ENCODE measurements at places on chromosomes 1 and 21.

DNA sequence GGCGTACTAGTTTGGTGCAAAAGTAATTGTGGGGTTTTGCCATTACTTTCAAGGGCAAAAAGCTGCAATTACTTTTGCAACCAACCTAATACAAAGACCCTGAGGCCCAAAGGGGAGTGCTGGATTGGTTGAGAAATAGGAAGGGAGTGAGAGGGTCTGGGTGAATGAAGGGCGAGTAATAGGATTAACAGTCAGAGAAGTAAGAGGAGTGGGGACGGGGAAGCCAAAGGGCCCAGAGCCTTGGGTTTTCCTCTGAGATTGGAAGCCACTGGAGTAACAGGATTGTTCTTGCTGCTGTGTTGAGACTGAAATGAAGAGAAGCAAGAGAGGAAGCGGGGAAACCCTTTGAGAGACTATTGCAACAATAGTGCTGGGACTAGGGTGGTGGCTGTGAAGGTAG, 19.0 kb upstream of the PRELP start:
- no peak for DNase-seq

DNA sequence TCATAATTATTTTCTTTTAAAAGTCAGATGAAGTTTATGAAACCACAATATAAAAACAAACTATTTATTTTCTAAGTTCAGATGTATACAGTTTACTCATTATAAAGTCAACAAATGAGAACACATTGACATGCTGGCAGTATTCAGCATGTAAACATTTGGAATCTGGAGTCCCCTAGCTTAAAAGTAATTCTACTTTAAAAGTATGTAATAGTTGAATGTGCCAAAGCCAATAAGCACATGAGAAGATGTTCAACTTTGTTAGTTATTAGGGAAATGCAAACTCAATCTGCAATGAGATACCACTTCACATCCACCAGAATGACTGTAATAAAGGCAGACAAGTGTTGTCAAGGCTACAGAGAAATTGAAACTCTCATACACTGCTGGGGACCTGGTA, 96.6 kb downstream of the RYR2 start:
- DNase-seq: no peak

DNA sequence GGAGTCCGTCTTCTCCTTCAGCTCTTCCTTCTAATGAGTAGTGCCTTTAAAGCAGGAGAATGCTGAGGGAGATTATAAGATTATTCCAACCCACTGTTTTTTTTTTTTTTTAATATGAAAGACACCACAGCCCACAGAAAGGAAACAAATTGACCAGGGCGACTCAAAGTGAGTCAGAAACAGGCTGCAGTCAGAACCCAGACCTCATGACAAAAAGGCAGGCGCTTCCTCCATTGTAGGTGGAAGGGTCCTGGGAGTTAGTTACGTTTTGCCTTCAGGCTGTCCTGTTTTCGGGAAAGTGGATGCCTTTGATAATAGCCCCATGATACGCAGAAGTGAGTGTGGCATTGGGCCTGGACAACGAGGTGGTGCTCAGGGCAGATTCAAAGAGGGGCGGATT, 21.0 kb downstream of the PLXNA2 start:
- DNase-seq: no peak

- no peak for DNase-seq
Observed at GRCh38 chr1:36715797-36716196, 233.1 kb upstream of the CSF3R start.

GRCh38 chr1:81802707-81803430, 2.1 kb downstream of the ADGRL2 start:
- DNase-seq: no peak

DNA sequence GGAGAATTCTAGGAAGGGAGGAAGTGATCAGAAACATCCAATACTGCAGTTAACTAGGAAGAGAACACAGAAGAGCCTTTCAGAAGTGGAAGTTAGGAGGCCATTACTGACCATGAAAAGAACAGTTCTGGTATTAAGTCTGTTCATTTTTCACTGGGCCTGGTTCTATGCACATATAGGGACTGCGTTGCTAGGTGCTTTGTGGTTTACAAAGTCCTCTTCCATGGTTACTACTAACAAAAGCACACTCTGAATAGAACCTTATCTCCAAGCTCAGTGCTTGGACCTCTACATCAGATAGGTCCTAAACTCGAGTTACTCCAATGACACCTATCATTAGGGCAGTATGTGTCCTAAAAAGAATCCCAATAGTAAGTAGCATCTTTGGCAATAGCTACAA, 75.4 kb downstream of the RPAP2 start:
- no peak for DNase-seq

DNA sequence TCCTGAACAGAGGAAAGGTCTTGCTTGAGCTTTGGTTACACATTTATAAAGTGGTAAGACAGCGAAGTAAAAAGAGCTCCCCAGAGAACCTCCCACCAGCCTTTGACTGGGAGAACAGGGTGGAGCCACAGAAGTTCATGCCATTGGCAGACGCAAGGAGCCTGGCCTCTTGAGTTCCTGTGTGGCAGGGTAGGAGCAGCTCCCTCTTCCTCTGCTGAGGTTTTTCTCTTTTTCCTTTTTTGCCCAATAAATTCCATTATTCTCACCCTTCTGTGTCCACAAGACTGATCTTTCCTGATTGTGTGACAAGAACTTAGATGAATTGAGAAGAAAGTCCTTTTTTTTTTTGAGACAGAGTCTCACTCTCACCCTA, 4.3 kb downstream of the THEM4 start:
- DNase-seq: peak; percentile 51

DNA sequence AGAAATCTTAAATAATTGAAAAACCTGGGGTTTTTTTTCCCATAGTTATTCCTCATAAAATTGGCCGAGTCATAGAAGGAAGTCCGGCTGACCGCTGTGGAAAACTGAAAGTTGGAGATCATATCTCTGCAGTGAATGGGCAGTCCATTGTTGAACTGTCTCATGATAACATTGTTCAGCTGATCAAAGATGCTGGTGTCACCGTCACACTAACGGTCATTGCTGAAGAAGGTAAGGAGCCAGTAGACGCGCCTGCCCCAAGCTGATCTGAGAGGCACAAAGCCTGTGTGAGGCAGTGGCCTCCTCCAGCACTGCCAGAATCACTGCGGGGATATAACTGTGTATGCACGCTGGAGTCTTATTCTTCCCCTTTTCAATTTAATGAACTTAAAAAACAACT, 100.3 kb downstream of the PHTF1 start:
- no peak for DNase-seq

- DNase-seq: no peak
Observed at GRCh38 chr21:43632373-43632905, 26.8 kb downstream of the HSF2BP start.

DNA sequence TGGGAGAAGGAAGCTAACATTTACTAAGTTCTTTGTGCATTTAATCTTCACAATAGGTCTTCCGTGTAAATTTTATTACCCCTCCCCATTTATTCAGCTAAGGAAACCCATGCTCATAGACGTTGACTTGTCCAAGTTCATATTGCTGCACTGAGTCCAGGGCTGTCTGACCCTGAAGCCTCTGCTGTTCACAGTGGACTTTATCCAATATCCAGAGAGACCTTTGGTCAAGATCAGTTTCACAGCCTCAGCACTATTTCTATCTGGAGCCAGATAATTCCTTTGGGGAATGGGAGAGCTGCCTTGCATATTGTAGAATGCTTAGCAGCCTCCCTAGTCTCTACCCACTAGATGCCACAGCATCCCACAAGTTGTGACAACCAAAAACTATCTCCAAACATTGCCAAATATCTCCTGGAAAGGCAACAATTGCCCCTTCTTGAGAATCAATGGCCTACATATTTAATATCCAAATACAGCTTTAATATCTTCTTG, 26.4 kb downstream of the ILDR2 start:
- DNase-seq: no peak

DNA sequence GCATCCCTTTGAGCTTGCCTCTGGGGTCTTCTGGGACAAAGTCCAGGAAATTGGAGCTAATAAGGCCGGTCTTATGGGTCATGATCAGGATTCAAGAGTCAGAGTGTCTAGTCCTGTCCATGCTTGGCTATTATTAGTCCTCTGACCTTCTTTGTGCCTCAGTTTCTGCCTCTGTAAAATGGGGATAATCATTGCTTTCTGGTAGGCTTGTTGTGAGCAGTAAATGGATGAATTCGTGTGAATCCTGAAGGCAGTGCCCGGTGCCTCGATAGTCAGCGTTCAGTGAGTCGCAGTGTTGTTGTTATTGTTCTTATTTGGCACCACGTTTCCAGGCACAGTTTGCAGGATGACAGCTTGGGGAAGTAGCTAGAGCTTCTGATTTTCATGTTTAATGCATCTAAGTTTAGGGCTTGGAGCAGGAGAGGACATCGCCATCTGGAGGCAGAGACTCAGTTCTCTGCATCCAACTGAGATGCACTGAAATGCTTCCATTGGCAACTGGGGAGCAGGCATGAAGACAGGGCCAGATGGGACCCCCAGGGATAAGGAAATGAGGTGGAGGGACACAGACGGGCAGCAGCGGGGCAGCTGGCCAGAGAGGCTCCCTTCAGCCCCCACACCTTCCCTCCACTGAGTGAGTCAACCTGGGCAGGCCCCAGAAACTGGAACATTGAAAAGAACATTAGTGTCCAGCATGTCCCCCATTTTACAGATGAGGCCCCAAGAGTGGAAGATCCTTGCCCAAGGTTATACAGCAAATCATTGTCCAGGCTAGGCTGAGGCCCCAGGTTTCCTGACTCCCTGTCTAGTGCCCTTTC, 160.3 kb downstream of the PTPRU start:
- no peak for DNase-seq

DNA sequence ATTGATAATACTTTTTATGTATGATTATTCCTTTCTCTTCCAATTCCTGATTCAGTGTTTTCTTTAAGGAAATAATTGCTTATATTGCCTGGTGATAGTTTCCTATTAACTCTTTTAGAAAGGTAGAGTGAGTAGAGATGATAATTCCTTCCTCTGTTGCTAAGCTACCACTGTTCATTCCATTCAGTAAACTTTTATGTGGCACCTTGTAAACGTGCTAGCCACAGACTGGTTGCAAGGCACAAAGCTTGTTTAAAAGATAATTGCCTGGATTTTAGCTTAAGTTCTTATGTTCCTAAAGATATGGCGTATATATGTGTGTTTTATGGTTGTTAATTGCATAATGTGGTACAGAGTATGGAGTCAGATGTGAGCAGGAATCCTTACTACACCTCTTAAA, 3.2 kb downstream of the ZFYVE9 start:
- no peak for DNase-seq

DNA sequence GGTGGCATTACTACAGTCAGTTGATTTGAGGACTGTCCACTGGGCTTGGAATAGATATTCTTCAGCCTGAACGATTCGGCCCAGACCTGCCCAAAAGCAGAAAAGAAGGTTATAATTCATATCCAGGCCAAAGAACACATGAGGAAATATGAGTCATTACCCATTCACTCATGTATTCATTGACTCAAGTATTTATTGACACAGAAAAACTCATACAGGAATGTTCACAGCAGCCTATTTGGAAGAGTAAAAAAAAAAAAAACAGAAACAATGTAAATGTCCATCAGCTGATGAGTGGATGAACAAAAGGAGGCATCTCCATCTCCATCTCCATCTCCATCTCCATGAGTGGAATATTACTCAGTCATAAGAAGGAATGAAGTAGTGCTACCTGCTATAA, 15.9 kb downstream of the ZMYND12 start:
- DNase-seq: no peak

GRCh38 chr1:222861062-222861461, 46.2 kb downstream of the DISP1 start:
- DNase-seq: no peak

DNA sequence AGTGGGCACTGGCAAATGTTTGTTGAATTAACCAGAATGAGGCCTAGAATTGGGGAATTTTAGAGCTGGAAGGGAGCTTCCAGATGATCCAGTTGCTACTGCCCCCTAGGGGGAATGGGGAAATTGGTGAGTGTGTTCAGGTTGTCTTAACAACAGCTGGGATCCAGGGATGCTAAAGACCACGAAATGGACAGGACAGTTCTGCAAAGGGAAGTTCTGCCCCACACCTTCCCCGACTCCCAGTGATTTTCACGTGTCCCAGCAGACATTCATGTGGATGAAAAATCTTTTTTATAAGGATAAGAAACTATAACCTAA, 33.9 kb downstream of the TRIM62 start:
- no peak for DNase-seq

DNA sequence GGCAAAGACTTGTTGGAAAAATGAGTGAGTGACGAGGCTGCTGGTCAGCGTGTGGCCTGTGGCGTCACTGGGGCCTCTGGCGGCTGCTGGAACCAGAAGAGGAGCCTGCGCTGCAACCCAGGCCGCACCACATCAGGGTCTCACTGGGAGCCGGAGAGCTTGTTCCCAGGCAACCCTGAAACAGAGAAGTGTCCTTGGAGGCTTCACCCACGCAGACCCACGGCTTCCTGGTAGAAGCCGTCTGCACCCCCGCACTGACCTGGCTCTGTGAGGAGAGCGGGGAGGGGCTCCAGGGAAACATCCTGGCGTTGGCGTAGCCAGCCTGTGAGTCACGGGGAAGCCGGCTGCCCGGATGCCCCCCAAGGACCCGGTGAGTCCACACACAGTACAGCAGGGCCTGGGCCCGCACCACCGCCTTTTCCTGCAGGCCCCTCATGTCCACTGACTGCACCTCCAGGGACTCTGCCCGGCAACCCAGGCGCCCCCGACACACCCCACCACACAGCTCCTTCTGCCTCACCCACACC, 57.4 kb downstream of the COL6A1 start:
- DNase-seq: no peak

GRCh38 chr1:116824631-116825206, 70.5 kb downstream of the CD2 start:
- DNase-seq: no peak

DNA sequence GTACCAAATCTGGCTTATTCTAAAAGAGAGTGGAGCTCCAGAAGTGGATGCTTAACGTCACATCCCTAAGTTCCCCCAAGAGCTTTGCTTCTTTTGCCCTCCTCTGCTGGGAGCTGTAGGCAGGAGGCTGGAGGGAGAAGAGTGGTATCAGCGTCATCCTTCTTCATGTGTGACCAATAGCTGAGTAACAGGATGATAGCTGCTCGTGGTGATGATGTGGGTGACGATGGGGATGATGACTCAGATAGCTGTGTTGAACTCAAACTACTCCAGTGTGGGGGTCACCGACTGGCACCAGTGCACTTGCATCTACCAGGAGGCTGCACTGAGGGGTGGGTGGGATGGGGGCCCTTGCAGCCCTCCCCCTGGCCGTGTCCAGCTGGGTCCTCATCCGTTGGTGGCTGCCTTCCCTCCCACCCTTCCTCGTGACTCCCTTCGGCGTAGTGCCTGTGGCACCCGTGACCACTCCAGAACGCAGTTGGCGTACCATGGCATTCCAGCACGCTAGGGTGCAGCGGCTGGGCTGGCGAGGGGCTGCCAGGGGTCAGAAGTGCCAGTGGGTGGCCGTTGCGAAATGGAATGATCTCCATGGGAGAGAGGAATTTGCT, 1.1 kb downstream of the IGFN1 start:
- peak; percentile 28 for DNase-seq

DNA sequence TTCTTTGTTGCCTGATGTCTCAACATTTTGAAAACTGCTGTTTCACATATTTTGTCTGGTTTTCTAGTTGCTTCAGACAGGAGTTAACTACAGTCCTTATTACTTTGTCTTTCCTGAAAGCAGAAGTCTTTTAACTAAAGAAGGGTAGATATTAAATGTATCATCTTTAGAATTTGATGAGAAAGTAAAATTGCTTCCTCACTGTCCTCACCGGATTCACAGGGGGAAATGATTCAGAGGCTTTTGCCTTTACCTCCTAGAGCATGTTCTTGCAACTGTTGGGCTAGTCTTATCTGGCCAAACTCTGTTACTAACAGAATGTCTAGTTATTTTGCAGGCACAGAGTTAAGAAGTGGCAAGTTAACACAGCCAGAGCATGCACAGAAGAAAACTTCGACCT, 107.2 kb upstream of the VAV3 start:
- DNase-seq: no peak

All from stimulated activated CD4-positive, alpha-beta T cell treated with anti-CD3 and anti-CD28 coated beads, TNF-alpha, amount 100 ng/mL, for 24 hours (primary cell).